ENCODE measurements at places on chromosomes 2 and 18.

GRCh38 chr2:69567157-69567908 is 76.2 kb downstream of the AAK1 start:
- no peak for DNase-seq

DNA sequence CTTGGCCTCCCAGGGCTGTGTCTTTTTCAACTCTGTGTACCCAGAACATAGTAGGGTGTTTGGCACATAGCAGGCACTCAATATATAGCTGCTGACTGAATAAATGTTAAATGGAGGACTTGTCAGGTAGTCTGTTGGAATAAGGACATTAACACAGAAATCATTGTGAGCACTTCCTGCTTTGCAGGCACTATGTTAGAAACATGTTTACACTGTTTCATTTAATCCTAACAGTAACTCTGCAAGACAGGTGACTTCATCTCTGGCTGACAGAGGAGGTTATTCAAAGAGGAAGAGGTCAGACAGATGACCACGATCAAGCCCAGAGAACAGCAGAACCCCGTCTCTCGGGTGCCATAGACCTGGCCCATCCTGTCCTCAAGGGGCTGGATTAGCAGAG is 28.0 kb upstream of the PIEZO2 start:
- DNase-seq: no peak

- DNase-seq: no peak
Observed at GRCh38 chr18:67789165-67789545, 272.6 kb upstream of the DSEL start.

GRCh38 chr2:155825876-155826275 is 506.6 kb downstream of the NR4A2 start:
- no peak for DNase-seq

DNA sequence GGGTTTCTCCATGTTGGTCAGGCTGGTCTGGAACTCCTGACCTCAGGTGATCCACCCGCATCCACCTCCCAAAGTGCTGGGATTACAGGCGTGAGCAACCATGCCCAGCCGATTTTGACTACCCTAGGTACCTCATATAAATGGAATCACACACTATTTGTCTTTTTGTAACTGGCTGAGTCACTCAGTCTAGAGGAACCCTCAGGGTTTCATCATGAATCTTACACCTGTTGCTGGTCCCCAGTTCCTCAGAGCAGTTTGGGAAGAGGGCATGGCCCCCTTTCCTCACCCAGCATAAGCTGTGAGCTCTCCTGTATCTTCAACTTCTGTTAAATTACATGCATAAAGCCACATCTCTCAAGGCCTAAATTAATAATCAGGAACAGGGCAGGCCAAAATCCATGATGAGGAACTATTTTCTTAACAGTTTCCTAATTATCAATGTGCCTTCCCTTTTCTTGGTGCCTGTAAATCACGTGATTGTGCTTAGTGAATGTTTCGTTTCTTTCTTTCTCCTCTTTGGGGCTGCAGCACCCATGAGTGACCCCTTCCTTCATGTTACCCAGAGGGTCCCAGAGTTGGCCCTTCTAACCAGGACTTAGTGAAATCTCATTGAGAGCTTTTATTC is 20.9 kb downstream of the DYSF start:
- peak; percentile 45 for DNase-seq

Measured in SJCRH30 (cell line).